ENCODE measurements at places on chromosomes 11 and 22.

- no peak overlapping the region for H3K27ac ChIP-seq
- H3K27me3 ChIP-seq: no peaks in the 10 kb centered on the region
- H3K4me1 ChIP-seq: no peaks in the 10 kb centered on the region
- H3K4me3 ChIP-seq: no peak overlapping the region
- no peaks in the 10 kb centered on the region for H3K36me3 ChIP-seq
Observed at GRCh38 chr11:70153133-70153727, 49.9 kb upstream of the FADD start.

DNA sequence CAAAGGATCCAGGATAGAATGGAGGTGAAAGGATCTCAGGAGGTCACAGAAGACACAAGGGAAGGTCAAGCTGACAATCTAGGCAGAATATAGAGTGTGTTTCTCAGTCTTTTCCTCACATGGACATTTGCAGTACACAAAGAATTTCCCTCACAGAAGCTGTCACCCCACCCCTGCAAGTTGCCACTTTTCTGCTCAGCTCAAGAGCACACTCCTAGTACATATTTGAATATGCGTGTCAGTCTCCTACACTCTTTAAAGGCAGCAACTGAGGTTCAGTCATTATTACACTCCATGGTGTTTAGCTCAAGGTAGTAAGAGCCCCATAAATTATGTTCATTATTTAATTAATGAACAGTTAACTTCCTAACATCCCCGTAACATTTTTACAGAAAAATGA lies 59.1 kb downstream of the ETS1 start:
- H3K27me3 ChIP-seq: no peaks in the 10 kb centered on the region
- no peak overlapping the region for H3K27ac ChIP-seq
- no peak for DNase-seq
- H3K4me3 ChIP-seq: no peak overlapping the region

DNA sequence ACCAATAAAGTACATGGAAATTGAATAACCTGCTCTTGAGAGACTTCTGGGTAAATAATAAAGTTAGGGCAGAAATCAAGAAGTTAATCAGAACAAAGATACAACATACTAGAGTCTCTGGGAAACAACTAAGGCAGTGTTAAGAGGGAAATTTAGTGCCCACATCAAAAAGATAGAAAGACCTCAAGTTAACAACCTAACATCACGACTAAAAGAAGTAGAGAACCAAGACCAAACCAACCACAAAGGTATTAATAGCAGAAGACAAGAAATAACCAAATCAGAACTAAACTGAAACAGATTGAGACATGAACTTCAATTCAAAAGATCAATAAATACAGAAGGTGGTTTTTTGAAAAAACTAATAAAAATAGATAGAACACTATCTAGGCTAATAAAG lies 140.7 kb downstream of the JRKL start:
- no peaks in the 10 kb centered on the region for H3K36me3 ChIP-seq
- no peaks in the 10 kb centered on the region for H3K27me3 ChIP-seq
- H3K4me1 ChIP-seq: no peaks in the 10 kb centered on the region
- no peak overlapping the region for H3K4me3 ChIP-seq
- H3K27ac ChIP-seq: no peak overlapping the region

DNA sequence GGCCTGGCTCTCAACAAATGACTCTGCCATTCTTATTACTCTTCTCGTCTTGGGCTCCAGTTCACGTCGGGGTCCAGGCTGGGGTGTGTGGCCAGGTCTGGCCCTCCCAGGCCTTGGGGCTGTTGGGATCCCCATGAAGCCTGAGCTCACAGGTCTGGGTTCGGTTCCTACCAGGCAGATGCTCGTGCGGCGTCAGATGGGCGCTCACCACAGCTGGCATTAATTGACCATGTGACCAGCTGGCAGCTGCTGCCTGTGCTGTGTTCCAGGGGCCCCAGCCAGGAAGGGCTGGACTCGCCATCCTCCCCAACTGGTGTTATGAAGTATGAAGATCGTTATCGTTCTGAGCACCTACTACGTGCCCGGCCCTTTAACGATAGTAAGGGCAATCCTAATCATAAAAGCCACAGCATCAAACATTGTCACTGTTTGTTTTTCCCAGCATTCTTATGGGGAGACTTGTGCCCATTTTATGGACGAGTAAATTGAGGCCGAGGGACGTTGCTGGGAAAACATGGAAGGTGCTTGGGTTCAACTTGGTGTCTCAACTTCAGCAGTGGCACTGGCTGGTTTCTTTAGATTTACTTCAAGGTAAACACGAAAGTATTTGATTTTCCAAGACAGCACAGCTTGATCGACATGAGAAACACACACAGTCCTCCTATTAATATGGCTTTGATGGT lies 26.8 kb upstream of the CACNG2 start:
- no peaks in the 10 kb centered on the region for H3K27me3 ChIP-seq
- H3K4me3 ChIP-seq: no peak overlapping the region
- no peaks in the 10 kb centered on the region for H3K36me3 ChIP-seq
- DNase-seq: no peak
- H3K4me1 ChIP-seq: no peaks in the 10 kb centered on the region

- no peak for DNase-seq
- H3K4me3 ChIP-seq: no peak overlapping the region
- no peaks in the 10 kb centered on the region for H3K27me3 ChIP-seq
- peaks cover 14% of the 10 kb centered on the region for H3K4me1 ChIP-seq
- H3K27ac ChIP-seq: no peak overlapping the region
Observed at GRCh38 chr11:121715405-121715804, 262.6 kb upstream of the SORL1-AS1 start.

DNA sequence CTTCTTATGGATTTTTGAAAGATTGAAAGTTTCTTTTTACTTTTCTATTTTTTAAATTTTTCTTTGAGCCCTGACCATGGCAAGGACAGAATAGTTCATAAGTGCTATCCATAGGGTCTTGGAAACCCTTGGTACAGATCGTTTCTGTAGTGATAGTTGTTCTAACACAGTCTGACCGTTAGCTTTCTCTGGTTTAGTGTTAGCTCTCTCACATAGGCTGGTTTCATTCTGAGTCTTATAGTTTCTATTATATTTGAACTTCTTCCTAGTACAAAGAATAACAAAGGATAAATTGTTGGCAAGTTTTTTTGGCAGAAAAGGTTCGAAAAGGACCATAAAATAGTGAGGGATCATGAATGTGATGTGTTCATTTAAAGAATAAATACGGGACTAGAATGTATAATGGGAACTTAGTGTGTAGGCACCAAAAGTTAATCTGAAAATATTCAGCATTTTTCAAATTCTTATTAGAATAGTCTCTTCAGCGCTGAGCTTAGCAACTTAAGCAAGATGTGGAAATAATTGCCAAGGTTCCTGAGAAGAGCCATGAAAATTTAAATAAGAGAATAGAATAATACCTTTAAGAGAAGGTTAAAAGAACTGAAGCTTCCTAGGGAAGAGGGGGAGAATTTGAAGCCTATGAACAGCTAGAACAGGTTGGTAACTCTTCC lies 24.1 kb downstream of the FDX1 start:
- H3K36me3 ChIP-seq: no peaks in the 10 kb centered on the region
- H3K4me1 ChIP-seq: no peaks in the 10 kb centered on the region
- H3K27me3 ChIP-seq: no peaks in the 10 kb centered on the region

DNA sequence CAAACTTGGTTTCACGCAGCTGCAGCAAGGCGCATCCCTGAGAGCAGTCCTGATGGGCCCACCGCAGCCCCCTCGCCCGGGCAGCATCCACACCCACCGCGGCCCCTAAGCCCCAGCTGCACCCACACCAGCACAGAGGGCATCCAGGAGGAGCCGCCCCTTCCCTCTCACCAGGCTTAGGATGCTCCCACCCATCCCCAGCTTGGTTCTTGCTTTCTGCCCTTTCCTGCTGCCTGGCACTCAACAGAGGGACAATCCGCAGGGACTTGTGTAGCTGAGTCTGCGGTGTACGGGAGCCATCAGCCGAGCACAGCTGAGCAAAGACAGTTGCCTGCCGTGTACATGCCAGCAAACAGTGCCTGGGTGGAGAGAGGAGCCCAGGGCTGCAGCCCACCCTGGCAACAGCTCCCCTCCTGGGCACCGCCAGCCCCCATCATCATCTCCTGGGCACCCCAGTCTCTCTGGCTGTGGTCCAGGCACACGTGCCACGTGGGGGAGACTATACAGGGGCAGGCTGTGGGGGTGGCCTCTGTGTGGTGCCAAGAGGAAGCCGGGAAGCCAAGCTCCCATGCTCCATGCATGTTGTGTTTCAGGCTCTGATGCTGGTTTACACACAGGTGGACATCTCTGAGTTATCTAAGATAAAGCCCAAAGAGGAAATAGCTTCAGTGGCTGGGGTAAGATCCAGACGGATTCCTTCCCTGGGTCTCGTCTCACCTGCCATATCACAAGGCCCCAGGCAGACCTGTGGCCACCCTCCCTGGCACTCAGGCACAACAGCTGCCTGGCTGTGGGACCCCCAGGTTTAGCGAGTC lies 36.0 kb upstream of the GNB1L start:
- H3K4me1 ChIP-seq: peaks cover 50% of the 10 kb centered on the region
- H3K4me3 ChIP-seq: no peak overlapping the region
- no peaks in the 10 kb centered on the region for H3K36me3 ChIP-seq

DNA sequence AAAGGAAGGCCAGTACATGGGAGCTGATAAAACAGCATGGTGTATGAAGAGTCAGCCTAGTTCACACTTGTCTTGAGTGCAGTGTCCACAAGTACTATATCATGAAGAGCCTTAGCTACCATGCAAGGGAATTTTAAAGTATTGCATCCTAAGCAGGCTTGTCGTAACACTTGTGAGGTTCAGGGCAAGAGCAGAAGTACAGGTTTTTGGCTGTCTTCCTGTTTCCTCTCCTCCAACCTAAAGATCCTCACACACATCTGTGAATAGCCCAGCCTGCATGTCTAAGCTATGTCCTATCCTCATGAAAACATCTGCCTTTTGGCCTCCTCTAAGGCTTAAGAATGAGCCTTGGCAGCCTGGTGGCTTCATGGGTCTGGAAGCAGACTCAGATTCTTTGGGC lies 34.6 kb upstream of the TMEM123 start:
- DNase-seq: no peak
- no peaks in the 10 kb centered on the region for H3K36me3 ChIP-seq
- H3K4me3 ChIP-seq: no peak overlapping the region
- H3K27ac ChIP-seq: no peak overlapping the region
- H3K4me1 ChIP-seq: no peaks in the 10 kb centered on the region

GRCh38 chr11:18243783-18244362 lies 4.6 kb downstream of the SAA2 start:
- DNase-seq: peak; percentile 87
- H3K27me3 ChIP-seq: no peaks in the 10 kb centered on the region
- H3K36me3 ChIP-seq: no peaks in the 10 kb centered on the region
- no peaks in the 10 kb centered on the region for H3K4me1 ChIP-seq
- H3K4me3 ChIP-seq: no peak overlapping the region

GRCh38 chr11:1031121-1031899 lies 5.2 kb downstream of the MUC6 start:
- DNase-seq: no peak
- H3K4me1 ChIP-seq: no peaks in the 10 kb centered on the region
- H3K36me3 ChIP-seq: no peaks in the 10 kb centered on the region
- no peaks in the 10 kb centered on the region for H3K27me3 ChIP-seq
- H3K27ac ChIP-seq: no peak overlapping the region

- H3K4me3 ChIP-seq: peak overlapping the region; percentile 63
- H3K4me1 ChIP-seq: peaks cover 10% of the 10 kb centered on the region
- peak; percentile 92 for DNase-seq
- H3K27me3 ChIP-seq: no peaks in the 10 kb centered on the region
Observed at GRCh38 chr11:57568330-57568766, 876 bp upstream of the UBE2L6 start.

GRCh38 chr11:104582431-104582830 lies 315.8 kb downstream of the CASP12 start:
- no peaks in the 10 kb centered on the region for H3K4me1 ChIP-seq
- no peak for DNase-seq
- no peaks in the 10 kb centered on the region for H3K36me3 ChIP-seq
- no peak overlapping the region for H3K4me3 ChIP-seq
- no peaks in the 10 kb centered on the region for H3K27me3 ChIP-seq

GRCh38 chr11:47881145-47881544 lies 33.0 kb upstream of the NUP160 start:
- H3K4me3 ChIP-seq: no peak overlapping the region
- H3K36me3 ChIP-seq: no peaks in the 10 kb centered on the region
- 0 out of 2 replicates have a peak, but pooled peaks cover 3% of the 10 kb centered on the region for H3K4me1 ChIP-seq
- no peaks in the 10 kb centered on the region for H3K27me3 ChIP-seq
- peak; percentile 10 for DNase-seq

- H3K4me1 ChIP-seq: peaks cover 11% of the 10 kb centered on the region
- DNase-seq: peak; percentile 88
- no peaks in the 10 kb centered on the region for H3K36me3 ChIP-seq
- H3K27me3 ChIP-seq: no peaks in the 10 kb centered on the region
Observed at GRCh38 chr11:63917692-63918506, 935 bp upstream of the RCOR2 start.

DNA sequence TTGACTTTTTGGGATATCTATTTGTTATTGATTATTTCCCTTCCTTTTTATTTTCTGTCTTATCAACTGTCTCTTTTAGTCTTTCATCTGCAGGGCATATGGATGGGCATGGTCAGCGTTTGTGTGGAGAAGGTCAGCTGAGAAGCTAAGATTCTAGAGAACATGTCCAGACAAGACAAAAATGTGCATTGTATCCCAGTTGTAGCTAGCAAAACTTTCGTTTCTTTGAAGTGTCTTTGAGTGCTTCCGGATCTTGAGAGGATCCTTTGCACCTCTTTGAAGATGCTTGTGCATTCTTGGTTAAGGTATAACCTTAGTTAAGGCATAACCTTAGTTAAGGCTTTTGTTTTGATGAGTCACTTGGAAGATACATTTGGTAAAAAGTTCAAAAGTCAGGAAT lies 329.9 kb upstream of the LRRC4C start:
- H3K27ac ChIP-seq: no peak overlapping the region
- no peaks in the 10 kb centered on the region for H3K4me1 ChIP-seq
- H3K4me3 ChIP-seq: no peak overlapping the region
- no peaks in the 10 kb centered on the region for H3K36me3 ChIP-seq
- DNase-seq: no peak

DNA sequence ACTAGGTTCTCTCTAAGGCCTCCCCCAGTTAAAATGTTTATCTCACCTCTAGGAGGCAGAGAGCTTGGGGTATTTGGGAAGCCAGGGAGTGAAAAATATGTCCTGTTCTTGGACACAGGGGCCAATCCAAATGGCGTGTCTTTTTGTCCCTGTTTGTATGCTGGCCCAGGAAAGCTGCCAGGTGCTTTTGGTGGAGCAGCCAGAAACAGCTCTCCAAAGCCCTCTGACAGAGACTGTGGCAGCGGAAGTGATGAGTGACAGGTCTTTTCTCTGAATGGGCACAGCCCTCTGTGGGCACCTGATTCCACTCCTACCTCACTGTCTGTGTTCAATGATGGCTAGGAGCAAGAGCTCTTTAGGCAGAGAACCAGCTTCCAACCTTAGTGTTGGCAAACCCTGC lies 106.4 kb upstream of the KIRREL3 start:
- no peaks in the 10 kb centered on the region for H3K4me1 ChIP-seq
- DNase-seq: no peak
- H3K4me3 ChIP-seq: no peak overlapping the region
- no peaks in the 10 kb centered on the region for H3K27me3 ChIP-seq
